ENCODE measurements at places on chromosomes 1 and 21.

GRCh38 chr1:222680080-222680479 lies 32.2 kb downstream of the AIDA start:
- no peak for DNase-seq

- DNase-seq, result no peak
Measured at GRCh38 chr1:17207540-17207939, 2.6 kb downstream of the PADI1 start.

GRCh38 chr1:68230484-68230802 lies 1.9 kb downstream of the WLS start:
- DNase-seq, result no peak

- no peak for DNase-seq
Measured at GRCh38 chr21:17201741-17202260, 311.0 kb upstream of the CXADR start.

- no peak for DNase-seq
Measured at GRCh38 chr1:178342745-178343144, 154.0 kb downstream of the CLEC20A start.

DNA sequence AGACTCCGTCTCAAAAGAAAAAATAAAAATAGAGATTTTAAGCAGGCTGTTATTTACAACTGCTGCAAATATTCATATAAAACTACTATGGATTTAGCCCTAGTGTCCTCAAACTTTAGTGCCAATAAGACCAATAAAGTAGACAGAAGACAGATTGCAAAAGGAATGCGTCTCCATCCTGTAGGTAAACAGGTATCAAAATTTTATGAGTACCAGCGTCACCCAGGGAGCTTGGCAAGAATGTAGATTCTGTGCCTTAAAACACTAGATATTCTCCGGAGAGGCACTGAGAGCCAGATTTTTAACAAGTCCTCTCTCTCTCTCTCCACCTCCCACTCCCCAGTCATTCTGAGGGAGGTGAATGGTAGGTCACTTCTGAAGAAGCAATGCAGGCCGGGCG lies 18.4 kb downstream of the SMYD3 start:
- DNase-seq, result no peak

All from Caki2 (cell line).